ENCODE measurements at places on chromosomes 6 and 20.
A peak's percentile ranks its signal among the peaks of the same experiment; 100 is the strongest.

- no peak for DNase-seq
Measured at GRCh38 chr6:130958468-130958867, 104.6 kb downstream of the EPB41L2 start.

DNA sequence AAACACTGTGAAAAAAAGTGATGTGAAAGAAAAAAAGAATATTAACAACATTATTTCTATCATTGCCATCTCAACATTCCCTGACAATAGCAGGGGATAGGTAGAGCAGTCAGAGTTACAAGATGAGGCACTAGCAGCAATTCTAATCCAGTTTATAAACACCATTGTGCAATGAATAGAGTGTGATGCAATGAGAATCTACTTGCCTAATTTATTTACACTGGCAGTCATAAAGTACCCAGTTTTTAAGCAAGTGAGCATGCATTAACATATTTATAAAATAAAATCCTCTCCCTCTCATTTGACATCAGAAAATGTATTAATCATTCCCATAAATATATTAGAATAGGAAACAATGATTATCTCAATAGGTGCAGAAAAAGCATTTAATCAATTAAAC is 2.5 kb upstream of the MANEA start:
- DNase-seq = peak; percentile 55

- DNase-seq = no peak
Measured at GRCh38 chr20:36246401-36246800, 10.1 kb downstream of the AAR2 start.

GRCh38 chr20:15248618-15249395 is 911.4 kb upstream of the FLRT3 start:
- no peak for DNase-seq

- DNase-seq = no peak
Measured at GRCh38 chr6:126541806-126542491, 202.0 kb downstream of the CENPW start.

DNA sequence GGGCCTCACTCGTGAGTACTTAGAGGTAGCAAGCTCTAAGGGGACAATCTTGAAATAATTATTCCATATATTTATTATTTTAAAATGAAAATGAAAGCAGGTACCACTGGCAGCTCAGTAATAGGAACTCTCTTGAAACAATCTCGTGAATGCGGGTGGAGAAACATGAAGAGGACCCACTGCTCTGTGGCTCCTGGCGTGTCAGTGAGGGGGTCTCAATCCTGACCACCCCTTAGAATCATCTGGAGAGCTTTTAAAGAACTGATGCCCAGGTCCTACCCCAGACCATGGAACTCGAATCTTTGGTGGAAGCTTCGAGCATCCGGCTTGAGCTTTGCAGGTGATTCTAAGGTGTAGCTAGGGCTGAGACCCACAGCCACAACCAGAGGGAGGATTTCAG is 23.9 kb upstream of the PXDC1 start:
- no peak for DNase-seq

All from suppressor macrophage (primary cell).